ENCODE measurements at places on chromosomes 7 and 10. TPM values are rescaled to one million over a fixed set of nuclear protein-coding genes. Genes with fewer than 3 reads are reported as not detected.

The ATG9B gene
- 0.36 TPM for total RNA-seq

The GPR37 gene
- not detected for total RNA-seq

The CYTH3 gene
- total RNA-seq: 20.8 TPM

- no peak overlapping the region for H3K4me3 ChIP-seq
- H3K27ac ChIP-seq: no peak overlapping the region
- H3K27me3 ChIP-seq: no peaks in the 10 kb centered on the region
- no peak for DNase-seq
- no peaks in the 10 kb centered on the region for H3K4me1 ChIP-seq
Measured at GRCh38 chr7:113768387-113768786, 150.4 kb downstream of the PPP1R3A start.

- H3K27me3 ChIP-seq: no peaks in the 10 kb centered on the region
- H3K27ac ChIP-seq: no peak overlapping the region
- no peaks in the 10 kb centered on the region for H3K36me3 ChIP-seq
- peaks cover 3% of the 10 kb centered on the region for H3K4me1 ChIP-seq
- H3K4me3 ChIP-seq: no peak overlapping the region
Measured at GRCh38 chr7:69613846-69614245, 15.6 kb downstream of the AUTS2 start.

GRCh38 chr10:122149561-122150505, 121.3 kb upstream of the BTBD16 start:
- 0 out of 2 replicates have a peak, but pooled peaks cover 6% of the 10 kb centered on the region for H3K27me3 ChIP-seq
- no peak overlapping the region for H3K4me3 ChIP-seq
- no peak for DNase-seq
- no peaks in the 10 kb centered on the region for H3K4me1 ChIP-seq
- no peaks in the 10 kb centered on the region for H3K36me3 ChIP-seq

GRCh38 chr7:132243463-132243862, 332.8 kb downstream of the PLXNA4 start:
- no peak overlapping the region for H3K4me3 ChIP-seq
- no peaks in the 10 kb centered on the region for H3K27me3 ChIP-seq
- no peaks in the 10 kb centered on the region for H3K4me1 ChIP-seq
- no peak overlapping the region for H3K27ac ChIP-seq

DNA sequence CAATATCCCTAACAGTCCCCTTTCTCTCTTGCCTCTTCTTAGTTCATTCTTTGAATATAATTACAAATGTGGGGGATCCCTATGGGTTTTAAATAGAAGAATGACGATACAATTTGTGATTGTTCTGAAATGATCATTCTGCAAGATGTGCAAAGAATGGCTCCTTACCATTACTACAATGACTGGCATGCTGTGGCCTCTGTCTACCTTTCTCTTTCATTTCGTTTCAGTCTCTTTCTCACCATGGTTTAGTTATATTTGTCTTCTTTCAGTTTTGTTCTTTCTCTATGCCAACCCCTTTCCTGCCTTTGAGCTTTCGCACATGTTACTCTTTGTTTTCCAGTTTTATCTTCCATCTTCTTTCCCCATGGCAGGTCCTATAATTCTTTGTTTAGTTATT, 176.5 kb downstream of the SUGCT start:
- no peaks in the 10 kb centered on the region for H3K36me3 ChIP-seq
- peak; percentile 23 for DNase-seq
- H3K4me1 ChIP-seq: 0 out of 2 replicates have a peak, but pooled peaks cover 4% of the 10 kb centered on the region
- H3K27me3 ChIP-seq: no peaks in the 10 kb centered on the region
- H3K4me3 ChIP-seq: no peak overlapping the region

DNA sequence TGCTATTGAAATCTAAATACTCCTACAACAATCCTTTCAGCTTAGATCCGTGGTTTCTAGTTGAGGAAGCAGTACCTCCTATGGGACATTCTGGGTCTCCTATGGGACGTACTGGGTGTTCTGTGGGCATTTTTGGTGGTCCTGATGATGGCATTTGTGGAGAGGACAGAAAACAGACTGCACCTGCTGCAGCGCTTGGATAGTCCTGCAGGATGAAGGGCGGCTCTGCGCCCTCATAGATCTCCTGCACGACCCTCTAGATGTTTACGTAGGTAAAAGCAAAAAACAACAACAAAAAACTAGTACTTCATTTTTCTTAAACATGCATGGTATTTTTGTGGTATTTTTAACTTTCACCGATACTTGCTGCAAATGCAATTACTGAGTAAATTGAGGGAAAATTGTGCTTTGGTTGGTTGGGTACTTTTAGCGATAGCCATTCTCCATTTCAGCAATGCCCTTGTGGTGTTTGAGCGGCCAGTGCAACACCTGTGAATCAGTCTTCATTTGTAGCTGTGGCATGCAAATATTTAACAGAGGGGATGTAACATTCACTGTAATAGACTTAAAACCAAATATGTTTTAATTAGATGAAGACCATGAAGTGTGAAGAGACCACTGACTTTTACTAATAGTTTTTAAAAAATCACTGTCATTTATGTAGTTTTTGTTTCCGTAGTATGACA, 461.2 kb downstream of the SDK1 start:
- H3K27me3 ChIP-seq: no peaks in the 10 kb centered on the region
- H3K36me3 ChIP-seq: no peaks in the 10 kb centered on the region
- DNase-seq: no peak
- no peak overlapping the region for H3K27ac ChIP-seq
- H3K4me3 ChIP-seq: no peak overlapping the region

DNA sequence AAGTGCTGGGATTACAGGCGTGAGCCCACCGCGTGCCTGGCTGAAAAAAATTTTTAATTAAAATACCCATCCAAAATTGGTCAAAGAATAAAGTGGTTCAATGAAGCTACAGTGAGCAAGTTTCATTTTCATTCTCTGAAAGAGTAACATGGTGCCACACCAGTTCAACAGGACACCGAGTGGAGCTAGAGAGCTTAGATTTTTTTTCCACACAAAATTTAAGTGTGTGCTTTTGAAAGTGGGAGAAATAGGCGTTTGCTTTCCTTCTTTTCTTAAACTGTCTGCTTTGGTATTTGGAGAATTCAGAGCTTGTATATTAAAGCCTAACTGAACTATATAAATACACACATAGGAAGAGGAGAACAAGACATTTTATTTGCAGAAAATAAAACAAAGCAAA, 43.4 kb downstream of the BPGM start:
- peaks cover 2% of the 10 kb centered on the region for H3K27me3 ChIP-seq
- no peak overlapping the region for H3K27ac ChIP-seq
- DNase-seq: no peak
- no peaks in the 10 kb centered on the region for H3K36me3 ChIP-seq
- no peaks in the 10 kb centered on the region for H3K4me1 ChIP-seq
